ENCODE measurements at places on chromosomes 12 and 14.
A peak's percentile ranks its signal among the peaks of the same experiment; 100 is the strongest.

DNA sequence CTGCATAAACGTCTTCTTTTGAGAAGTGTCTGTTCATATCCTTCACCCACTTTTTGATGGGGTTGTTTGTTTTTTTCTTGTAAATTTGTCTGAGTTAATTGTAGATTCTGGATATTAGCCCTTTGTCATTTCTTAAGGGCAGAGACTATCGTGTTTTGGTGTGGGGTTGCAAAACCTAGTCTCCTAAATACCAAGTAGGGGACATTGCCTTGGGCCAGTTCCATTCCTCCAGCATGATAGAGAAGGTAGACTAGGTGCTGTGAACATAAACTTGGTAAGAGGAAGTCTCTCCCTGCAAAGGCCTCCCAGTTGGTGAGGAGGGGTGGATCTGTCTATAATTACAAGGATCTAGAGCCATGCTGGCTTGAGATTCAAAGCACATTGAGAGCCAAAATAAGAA lies 390.7 kb downstream of the VRK1 start:
- no peak for DNase-seq
- no peaks in the 10 kb centered on the region for H3K36me3 ChIP-seq
- no peaks in the 10 kb centered on the region for H3K4me1 ChIP-seq
- H3K4me3 ChIP-seq: no peak overlapping the region
- H3K27ac ChIP-seq: no peak overlapping the region

DNA sequence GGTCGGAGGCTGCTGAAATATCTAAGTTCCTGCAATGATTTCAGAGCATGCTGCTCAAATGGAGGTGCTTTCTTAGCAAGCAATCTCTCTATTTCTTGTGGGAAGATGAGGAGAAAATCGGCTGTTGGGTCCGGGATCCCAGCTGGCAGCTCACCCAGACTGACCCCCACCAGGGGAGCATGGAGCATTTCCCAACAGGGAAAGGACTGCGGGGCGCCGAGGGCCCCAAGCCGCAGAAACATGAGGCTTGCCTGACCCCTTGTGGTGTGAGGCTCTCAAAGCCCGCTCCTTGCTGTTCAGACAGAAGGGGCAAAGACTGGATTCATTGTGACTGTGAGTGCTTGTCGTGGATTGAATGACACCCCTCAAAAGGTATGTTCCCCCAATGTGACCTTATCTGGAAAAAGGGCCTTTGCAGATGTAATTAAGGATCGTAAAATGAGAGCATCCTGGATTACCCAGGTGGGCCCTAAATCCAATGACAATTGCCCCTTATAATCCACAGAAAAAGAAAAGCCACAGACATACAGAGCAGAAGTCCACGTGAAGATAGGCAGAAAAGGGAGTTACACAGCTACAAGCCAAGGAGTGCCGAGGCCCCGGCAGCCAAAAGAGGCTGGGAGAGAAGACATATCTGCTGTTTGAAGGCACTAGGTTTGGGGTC lies 116.3 kb upstream of the VASH1 start:
- H3K4me3 ChIP-seq: no peak overlapping the region
- no peaks in the 10 kb centered on the region for H3K4me1 ChIP-seq
- H3K36me3 ChIP-seq: no peaks in the 10 kb centered on the region
- H3K27ac ChIP-seq: no peak overlapping the region
- H3K27me3 ChIP-seq: no peaks in the 10 kb centered on the region

DNA sequence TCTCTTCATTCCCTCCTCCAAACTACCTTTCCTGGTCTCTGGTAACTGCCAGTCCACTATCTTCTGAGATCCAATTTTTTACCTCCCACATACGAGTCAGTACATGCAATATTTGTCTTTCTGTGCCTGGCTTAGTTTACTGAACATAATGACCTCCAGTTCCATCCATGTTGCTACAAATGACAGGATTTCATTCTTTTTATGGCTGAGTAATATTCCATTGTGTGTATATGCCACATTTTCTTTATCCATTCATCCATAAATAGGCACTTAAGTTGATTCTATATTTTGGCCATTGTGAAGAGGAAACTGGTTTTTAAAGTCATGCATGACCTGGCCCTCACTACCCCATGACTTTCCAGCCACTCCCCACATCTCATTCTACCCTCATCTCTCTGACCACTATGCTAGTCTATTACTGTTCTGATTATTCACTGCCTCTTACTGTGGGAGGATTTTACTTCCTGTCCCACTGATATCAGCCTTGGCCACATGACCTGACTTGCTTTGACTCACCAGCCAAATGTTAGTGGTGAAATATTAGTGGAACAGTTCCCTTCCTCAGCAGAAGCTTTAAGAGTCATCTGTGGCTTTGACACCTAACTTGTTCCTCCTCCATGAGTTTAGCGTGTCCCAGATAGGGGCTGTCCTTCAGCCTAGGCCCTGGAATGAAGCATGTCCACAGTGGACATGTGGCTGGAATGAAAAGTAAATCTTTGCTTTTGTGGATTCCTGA lies 52.2 kb downstream of the GOLGA5 start:
- no peak overlapping the region for H3K27ac ChIP-seq
- H3K27me3 ChIP-seq: no peaks in the 10 kb centered on the region
- no peak overlapping the region for H3K4me3 ChIP-seq

GRCh38 chr12:75909714-75910656 lies 121.6 kb downstream of the PHLDA1 start:
- peak overlapping the region; percentile 37 for H3K27ac ChIP-seq
- H3K4me1 ChIP-seq: peaks cover 37% of the 10 kb centered on the region
- no peaks in the 10 kb centered on the region for H3K27me3 ChIP-seq

GRCh38 chr14:77556946-77557345 lies 58.3 kb upstream of the ISM2 start:
- H3K36me3 ChIP-seq: peaks cover 53% of the 10 kb centered on the region
- H3K27me3 ChIP-seq: no peaks in the 10 kb centered on the region
- H3K27ac ChIP-seq: no peak overlapping the region

- no peak overlapping the region for H3K4me3 ChIP-seq
- H3K36me3 ChIP-seq: no peaks in the 10 kb centered on the region
- no peaks in the 10 kb centered on the region for H3K4me1 ChIP-seq
- H3K27ac ChIP-seq: no peak overlapping the region
Observed at GRCh38 chr14:83827383-83827782, 1702.6 kb upstream of the FLRT2 start.

- DNase-seq: no peak
- no peaks in the 10 kb centered on the region for H3K4me1 ChIP-seq
- no peak overlapping the region for H3K27ac ChIP-seq
- no peak overlapping the region for H3K4me3 ChIP-seq
- no peaks in the 10 kb centered on the region for H3K36me3 ChIP-seq
- no peaks in the 10 kb centered on the region for H3K27me3 ChIP-seq
Observed at GRCh38 chr14:44316647-44317440, 190.2 kb downstream of the FSCB start.

GRCh38 chr12:45634273-45634917 lies 95.1 kb upstream of the ARID2 start:
- H3K27ac ChIP-seq: no peak overlapping the region
- no peak overlapping the region for H3K4me3 ChIP-seq
- no peaks in the 10 kb centered on the region for H3K36me3 ChIP-seq
- no peaks in the 10 kb centered on the region for H3K4me1 ChIP-seq
- no peak for DNase-seq

- H3K27me3 ChIP-seq: no peaks in the 10 kb centered on the region
- peaks cover 7% of the 10 kb centered on the region for H3K36me3 ChIP-seq
- H3K4me1 ChIP-seq: no peaks in the 10 kb centered on the region
- H3K4me3 ChIP-seq: no peak overlapping the region
- no peak overlapping the region for H3K27ac ChIP-seq
Observed at GRCh38 chr14:35034440-35034833, 11.6 kb upstream of the FAM177A1 start.

DNA sequence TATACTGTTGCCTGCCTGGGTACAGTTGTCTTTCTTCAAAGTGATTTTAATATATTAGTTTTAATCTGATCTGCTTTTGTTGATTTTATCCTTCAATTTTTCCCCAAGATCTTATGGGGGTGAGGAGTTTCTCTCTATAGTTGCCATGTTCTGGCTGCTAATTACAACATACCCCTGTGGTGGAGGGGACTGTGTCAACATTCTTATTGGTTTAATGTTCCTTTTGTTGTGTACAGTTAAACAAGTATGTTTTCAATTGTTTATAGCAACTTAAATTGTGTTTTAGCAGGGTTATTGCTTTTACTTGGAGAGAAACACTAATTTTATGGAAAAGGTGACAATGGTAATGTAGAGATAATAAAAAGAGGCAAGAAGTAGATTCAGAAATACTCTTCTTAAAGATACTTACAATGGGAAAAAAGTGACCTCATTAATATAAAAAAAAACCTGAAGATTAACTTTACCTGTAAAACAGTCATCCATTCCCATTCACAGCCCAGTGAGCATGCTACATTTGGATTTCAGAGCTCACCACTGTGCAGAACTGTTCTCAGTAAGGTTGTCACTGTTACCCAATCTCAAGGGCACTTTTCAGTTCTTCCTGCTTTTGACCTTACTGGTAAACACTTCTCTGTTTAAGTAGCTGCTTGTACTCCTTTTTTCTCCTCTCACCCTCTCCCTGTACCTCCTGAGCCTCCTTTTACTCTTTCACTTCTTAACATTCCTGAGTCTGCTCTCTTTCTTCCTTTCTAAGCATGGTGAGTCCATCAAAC lies 8.1 kb upstream of the LRRK2 start:
- H3K27ac ChIP-seq: no peak overlapping the region
- no peaks in the 10 kb centered on the region for H3K4me1 ChIP-seq
- DNase-seq: no peak

- H3K27me3 ChIP-seq: no peaks in the 10 kb centered on the region
- DNase-seq: no peak
- no peaks in the 10 kb centered on the region for H3K4me1 ChIP-seq
Observed at GRCh38 chr12:101591781-101592180, 3.0 kb upstream of the MYBPC1 start.

- peaks cover 17% of the 10 kb centered on the region for H3K27me3 ChIP-seq
- no peaks in the 10 kb centered on the region for H3K36me3 ChIP-seq
- no peak for DNase-seq
- no peak overlapping the region for H3K27ac ChIP-seq
Observed at GRCh38 chr14:104323551-104324175, 185.3 kb downstream of the KIF26A start.

DNA sequence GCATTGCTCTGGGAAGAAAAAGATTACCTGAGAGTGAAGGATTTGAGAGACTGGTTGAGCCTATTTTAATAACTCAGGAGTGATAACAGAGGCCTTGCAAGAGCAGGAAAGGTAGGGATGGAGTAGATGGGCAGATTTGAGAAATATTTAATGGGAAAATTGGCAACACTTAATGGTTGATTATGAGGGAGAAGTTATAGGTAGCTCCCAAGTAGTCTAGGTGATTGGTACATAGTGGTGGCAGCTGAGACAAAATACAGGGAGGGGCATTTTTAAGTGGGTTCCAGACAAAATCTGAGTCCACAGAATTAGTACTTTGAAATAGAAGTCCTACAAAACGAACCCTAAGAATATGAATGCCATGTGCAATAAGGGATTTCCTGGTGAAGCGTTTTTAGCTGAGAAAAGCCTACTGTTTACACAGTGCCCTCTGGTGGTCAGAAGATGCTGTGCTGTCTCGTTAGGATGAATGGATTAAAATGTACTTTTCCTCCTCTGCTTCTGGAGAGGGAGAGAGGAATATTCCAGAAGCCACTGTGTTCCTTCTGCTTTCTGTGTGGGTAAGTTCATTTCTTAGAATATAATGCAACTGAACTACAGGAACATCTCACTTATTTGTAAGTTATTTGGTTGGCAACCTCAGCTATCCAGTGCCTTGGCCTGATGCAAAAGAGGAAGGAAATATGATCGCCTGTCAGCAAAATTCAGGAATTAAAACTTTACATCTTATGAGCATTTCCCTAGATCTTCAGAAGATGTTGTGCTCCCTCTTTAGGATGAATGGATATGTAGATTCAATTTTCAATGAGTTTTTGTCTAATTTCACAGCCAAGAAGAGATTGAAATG lies 6.5 kb downstream of the ZBTB1 start:
- H3K4me1 ChIP-seq: no peaks in the 10 kb centered on the region
- H3K27ac ChIP-seq: no peak overlapping the region
- no peak overlapping the region for H3K4me3 ChIP-seq
- peak; percentile 67 for DNase-seq
- no peaks in the 10 kb centered on the region for H3K27me3 ChIP-seq
- H3K36me3 ChIP-seq: no peaks in the 10 kb centered on the region

DNA sequence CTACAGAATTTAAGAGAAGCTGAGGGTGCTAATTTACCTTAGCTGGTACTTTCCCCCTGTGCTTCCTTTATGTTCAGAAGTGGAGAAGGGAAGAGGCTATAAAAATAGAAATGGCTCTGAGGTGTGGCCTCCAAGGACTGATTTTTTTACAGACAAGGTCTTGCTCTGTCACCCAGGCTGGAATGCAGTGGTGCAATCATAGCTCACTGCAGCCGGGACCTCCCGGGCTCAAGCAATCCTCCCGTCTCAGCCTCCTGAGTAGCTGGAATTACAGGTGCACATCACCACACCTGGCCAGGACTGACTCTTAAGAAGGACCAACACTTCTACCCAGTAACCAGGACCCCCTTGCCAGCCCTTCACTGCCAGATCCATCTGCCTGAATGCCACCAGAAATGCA lies 23.9 kb upstream of the NAP1L1 start:
- H3K27me3 ChIP-seq: no peaks in the 10 kb centered on the region
- no peak overlapping the region for H3K4me3 ChIP-seq
- no peaks in the 10 kb centered on the region for H3K36me3 ChIP-seq
- DNase-seq: no peak

DNA sequence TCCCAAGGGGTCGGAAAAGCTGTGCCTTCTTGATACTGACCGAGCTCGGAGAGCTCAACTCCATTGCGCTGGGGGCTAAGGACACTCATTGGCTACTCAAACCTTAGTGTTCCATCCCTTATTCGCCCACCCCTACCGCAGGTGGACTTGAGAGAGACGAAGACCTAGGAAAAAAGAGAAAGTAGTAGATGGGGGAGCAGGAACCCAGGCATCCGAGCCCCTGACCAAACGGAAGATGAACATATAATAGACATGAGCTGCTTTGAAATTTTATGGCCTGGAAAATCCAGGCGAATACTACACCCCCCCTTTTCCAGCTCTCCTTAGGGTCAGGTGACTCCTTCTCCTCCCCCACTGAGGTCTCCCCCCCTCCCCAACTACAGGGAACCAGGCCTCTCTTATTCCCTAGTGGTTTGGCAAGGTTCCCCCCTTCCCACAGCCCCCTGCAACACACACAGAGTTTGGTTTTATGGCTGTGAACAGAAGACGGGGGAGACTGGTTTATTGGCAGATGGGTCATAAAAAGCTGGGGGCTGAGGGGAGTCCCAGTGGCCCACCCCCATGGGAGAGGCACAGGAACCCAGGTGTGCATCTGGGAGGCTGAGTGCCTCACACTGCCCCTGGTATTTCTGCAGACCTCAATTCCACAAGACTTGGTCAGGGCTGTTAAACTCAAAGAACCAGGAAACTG lies 1.6 kb downstream of the GDF11 start:
- peak overlapping the region; percentile 76 for H3K27ac ChIP-seq
- peaks cover 13% of the 10 kb centered on the region for H3K36me3 ChIP-seq
- no peak for DNase-seq
- H3K4me3 ChIP-seq: peak overlapping the region; percentile 66
- H3K27me3 ChIP-seq: no peaks in the 10 kb centered on the region

DNA sequence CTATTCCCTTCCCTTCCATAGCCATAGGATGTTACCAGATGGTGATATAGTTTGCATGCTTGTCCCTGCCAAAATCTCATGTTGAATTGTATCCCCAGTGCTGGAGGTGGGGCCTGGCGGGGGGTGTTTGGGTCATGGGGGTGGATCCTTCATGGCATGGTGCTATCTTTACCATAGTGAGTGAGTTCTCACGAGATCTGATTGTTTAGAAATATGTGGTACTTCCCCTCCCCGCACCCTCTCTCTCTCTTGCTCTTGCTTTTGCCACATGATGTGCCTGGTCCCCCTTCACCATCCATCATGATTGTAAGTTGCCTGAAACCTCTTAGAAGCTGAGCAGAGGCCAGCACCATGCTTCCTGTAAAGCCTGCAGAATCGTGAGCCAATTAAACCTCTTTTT lies 181.3 kb downstream of the CAND1 start:
- no peak overlapping the region for H3K27ac ChIP-seq
- no peaks in the 10 kb centered on the region for H3K27me3 ChIP-seq
- no peaks in the 10 kb centered on the region for H3K36me3 ChIP-seq
- no peak for DNase-seq
- no peaks in the 10 kb centered on the region for H3K4me1 ChIP-seq

Data from tibial nerve (tissue), 4 donors.